ENCODE measurements at places on chromosomes 3 and 15.

DNA sequence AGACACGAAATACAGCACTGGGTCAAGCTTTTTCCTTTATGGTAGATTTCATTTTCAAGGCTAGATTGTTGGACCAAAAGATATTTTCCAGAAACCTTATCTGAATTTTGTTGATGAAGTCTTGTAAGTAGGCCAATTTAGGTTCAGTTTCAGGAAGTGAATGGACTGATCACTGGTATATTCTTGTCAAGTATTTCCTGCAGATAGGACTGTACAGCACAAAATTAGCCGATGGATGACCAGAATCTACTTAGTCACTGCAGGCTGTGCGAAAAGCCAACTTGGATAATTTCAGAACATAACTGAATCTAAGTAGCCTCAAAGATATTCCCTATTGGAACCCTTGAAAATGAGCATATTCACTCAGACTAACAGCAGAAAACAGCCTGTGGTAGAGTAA, 206.5 kb downstream of the NR1D2 start:
- DNase-seq = no peak

GRCh38 chr15:92643849-92644815, 11.4 kb downstream of the FAM174B start:
- DNase-seq = no peak

- DNase-seq = no peak
These were observed 11.1 kb downstream of the ZBTB38 start for GRCh38 chr3:141379250-141379966.

DNA sequence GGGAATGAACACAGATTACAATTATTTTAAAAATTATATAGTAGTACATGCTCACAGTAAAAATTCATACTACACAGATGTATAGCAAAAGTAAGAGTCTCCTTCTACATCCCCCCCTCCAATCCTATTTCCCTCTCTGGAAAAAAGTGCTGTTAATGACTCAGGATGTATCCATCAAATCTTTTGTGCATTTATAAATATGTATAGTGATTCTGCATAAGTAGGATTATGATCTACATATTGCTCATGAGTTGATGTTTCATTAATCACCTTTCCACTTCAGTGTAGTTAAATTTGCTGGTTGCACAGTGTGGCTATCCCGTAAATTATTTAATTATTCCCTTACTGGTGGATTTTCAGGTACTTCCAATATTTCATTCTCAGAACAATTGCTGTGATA, 25.3 kb downstream of the ARL14 start:
- no peak for DNase-seq

- DNase-seq = no peak
These were observed 480.5 kb upstream of the PROK2 start for GRCh38 chr3:72265256-72266015.

GRCh38 chr15:55816017-55816416, 73.1 kb upstream of the PRTG start:
- no peak for DNase-seq

DNA sequence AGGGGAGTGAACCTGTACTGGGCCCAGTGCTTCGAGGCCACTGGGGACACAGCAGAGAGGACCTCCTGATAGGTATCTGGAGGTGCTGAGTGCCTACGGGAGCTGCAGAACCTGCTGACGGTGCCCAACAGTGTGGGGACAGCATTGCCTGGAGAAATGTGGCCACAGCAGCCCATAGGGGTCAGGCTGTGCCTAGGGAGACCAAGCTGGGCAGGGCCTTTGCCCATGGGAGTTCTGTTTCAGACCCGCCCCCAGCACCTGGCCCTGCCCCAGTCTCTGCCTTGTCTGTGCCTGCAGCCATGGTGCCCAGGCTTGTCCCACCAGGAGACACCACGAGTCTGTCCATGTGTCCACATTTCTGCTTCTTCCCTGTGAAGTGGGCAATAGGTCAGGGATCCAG, 15.3 kb upstream of the RPL32 start:
- no peak for DNase-seq

- DNase-seq = no peak
These were observed 15.9 kb upstream of the ALDH1A2 start for GRCh38 chr15:58081456-58081855.
